Activated CD4-positive, alpha-beta memory T cell treated with anti-CD3 and anti-CD28 coated beads, Interleukin-2, amount 10 ng/mL, durations not matched to agents 7 days and 5 days (primary cell): ENCODE measurements at places on chromosomes 13 and 19.

- no peak for DNase-seq
These were observed 1.6 kb upstream of the CFAP97D2 start for GRCh38 chr13:114177245-114178010.

DNA sequence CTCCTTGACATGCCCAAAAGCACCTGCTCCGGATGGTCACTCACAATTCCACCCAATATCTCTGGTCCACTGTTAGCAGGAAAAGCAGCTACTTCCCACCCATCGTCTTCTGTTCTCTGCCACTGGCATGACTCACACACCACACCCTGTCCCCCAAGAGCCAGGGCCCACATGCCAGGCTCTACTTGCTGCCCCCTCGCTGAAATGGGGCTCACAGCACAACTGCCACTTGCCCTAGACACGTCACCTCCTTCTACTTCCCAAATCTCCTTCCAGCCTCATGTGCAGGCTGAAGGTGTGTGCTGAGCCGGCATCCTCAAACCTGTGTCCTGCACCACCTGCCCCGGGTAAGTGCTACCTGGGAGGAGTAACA, 65.0 kb downstream of the TBC1D4 start:
- no peak for DNase-seq

DNA sequence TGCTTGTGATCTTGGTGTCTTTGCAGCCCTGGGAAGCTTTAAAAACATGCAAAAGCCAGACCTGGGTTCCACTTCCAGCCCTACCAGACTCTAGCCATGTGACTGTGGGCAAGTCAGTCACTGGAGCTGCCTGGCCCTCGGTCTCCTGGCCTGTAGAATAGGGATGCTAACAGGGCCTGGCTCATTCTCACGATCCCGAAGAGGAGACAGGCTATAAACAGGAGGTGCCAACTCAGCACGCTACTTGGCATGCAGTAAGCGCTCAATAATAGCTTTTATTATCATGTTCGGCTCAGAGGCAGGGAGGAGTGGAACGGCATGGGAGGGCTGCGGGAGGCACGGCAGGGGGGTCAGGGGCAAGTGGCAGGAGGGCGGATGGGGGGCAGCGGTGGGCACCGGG, 1.7 kb downstream of the CTXN1 start:
- DNase-seq = no peak

GRCh38 chr19:2983351-2984214, 6.2 kb downstream of the TLE6 start:
- DNase-seq = no peak

DNA sequence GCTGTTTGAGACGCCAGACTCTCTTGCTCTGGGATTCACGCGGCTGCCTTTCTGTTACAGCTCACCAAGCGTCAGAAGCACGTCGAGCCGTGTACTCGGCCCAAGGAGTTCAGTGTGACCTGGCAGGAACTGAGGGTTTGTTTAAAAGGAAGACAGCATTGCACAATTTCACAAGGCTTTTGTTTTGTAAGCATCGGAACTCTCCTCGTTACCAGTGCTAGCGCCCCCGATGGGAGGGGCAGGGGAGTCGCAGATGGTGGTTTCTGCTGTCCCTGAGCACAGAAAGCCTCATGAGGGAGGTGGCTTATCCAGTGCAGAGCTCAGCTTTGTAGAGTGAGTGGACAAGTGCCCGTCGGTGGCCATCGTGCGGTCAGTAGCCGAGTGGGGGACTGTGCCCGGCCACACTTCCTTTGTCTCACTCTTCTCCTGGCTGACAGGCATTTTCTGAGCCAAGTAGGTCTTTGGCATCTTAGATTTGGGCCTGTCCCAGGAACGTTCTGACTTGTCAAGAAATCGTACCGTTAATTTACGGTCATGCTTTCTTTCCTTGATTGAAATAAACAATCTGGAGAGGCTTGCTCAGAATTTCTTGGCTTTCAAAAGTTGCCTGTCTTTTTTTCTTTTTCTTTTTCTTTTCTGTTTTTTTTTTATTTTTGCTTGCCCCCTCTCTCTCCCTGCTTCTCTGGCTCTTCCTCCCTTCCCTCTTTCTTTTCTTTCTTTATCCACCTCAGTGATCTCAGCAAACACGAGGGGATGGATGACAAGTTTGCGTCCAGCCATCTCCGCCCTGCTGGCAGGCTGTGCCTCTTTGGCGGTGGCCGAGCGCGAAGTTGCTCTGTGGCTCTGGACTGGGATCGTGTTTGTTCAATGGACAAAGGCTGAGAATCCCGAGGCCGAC, 7.7 kb downstream of the KDM4B start:
- DNase-seq = no peak

DNA sequence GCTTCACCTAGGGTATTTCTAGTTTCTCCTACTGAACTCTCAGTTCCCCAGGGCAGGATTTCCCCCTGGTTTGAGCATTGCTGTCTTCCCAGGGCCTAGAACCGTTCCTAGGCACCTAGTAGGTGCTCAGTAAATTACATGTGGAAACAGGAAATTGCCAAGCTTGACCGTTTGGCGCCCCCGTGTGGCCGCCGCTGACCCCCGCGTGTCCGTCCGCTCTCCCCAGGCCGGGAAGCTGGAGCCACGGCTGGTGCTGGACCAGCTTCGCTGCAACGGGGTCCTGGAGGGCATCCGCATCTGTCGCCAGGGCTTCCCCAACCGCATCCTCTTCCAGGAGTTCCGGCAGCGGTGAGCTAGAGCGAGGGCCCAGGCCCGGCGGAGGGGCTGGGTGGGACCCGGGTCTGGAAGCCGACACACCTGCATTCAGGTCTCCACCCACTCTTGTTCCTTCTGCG, 55.5 kb downstream of the MYH14 start:
- no peak for DNase-seq

GRCh38 chr19:2083174-2083854, 12.8 kb downstream of the MOB3A start:
- peak; percentile 83 for DNase-seq

DNA sequence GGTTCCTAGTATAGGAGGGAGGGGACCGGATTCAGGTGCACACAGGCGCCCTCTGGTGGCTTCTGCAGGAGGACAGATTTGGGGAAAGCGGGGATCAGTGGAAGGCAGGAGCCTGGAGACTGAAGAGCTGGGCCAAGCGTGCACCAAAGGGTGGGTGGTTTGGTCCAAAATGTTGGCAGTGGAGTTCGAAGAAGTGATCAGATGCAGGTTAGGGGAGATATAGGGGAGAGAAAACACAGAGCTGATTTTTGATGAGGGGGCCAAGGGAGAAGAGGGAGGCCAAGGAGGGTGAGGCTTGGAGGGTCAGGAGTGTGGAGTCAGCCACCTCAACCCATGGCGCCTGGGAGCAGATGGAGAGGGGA, 6.8 kb upstream of the CARM1 start:
- DNase-seq = peak; percentile 85

- no peak for DNase-seq
These were observed 243.4 kb upstream of the SPRY2 start for GRCh38 chr13:80584306-80584705.

GRCh38 chr13:74073274-74073673, 60.9 kb downstream of the KLF12 start:
- DNase-seq = no peak

GRCh38 chr19:54209811-54210494, 9.3 kb downstream of the RPS9 start:
- DNase-seq = no peak

GRCh38 chr19:40305403-40305802, 20.3 kb upstream of the AKT2 start:
- peak; percentile 83 for DNase-seq

DNA sequence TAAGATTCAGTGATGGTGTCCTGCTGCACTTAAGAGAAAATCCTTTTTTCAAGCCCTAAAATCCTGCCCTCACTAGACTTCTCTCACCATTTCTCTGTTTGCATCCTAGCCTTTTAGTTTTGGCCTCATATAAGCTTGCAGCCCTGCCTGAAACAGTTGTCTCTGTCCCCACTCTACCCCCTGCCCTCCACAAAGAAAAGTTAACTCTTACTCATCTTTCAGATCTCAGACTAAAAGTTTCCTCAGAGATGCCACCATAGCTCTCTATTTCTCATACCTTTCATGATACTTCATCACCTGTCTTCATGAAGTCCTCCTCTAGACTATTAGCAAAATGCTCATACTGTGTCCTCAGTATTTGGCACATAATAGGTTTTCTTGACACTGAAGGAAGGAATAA, 33.1 kb downstream of the ITM2B start:
- no peak for DNase-seq

DNA sequence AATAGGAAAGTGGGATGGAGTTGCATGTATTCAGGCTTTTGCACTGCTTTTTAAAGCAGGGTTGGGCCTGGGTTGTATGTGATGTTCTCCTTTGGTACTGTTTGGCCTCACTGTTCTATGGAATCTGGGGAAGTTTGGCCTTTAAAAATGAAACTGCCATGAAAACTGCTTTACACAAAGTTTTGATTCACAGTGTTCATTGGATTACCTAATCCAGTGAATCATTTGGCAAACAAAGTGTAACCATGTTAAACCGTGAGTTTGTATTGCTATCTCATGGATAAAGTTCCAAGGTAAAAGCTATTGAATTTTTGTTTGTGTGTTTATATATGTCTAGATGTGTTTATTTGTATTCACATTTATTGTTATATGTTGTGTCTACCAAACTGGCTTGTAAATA, 1658.6 kb downstream of the OLFM4 start:
- no peak for DNase-seq

DNA sequence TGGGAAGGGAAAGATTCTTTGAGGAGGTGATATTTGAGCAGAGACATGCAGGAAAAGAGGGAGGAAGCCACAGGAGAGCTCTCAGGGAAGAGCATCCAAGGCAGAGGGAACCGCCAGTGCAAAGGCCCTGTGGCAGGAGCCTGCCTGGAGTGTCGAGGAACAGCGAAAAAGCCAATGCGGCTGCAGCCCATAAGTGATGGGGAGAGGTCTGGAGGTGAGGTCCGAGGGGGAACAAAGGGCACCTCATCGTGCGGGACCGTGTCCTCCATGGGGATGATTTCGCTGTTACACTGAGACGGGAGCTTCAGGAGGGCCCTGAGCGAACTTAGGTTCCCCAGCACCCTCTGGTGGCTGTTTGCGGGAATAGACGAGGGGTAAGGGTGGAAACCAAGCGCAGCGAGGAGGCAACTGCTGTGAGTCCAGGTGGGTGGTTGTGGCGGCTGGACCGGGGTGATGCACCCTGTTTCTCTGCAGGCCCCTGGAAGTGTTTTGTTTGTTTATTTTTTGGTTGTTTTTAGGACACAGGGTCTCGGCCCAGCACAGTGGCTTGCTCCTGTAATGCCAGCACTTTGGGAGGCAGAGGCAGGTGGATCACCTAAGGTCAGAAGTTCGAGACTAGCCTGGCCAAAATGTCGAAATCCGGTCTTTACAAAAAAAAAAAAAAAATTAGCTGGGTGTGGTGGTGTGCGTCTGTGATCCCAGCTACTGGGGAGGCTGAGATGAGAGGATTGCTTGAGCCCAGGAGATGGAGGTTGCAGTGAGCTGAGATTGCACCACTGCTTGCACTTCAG, 5.9 kb upstream of the EHD2 start:
- DNase-seq = peak; percentile 82

GRCh38 chr19:407511-408440, 1.2 kb downstream of the C2CD4C start:
- no peak for DNase-seq

- DNase-seq = no peak
These were observed 79.6 kb upstream of the DOCK9 start for GRCh38 chr13:99057310-99057975.

DNA sequence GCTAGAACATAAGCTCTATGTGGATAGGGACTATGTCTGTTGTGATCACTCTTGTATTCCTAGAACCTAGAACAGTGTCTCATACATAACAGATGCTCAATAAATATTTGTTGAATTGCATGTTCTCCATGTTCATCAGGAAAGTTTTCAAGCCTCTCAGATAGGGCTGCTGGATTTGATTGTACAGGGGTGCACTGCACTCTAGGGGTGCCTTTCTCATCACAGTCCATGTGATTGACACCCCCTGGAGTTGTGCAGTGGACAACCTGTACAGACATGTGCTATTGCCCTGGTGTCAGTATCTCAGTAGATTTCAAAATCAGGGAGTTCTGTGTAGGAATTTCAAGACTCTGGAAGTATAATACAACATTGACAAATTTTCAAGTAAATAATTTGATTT, 58.9 kb downstream of the MBNL2 start:
- no peak for DNase-seq

DNA sequence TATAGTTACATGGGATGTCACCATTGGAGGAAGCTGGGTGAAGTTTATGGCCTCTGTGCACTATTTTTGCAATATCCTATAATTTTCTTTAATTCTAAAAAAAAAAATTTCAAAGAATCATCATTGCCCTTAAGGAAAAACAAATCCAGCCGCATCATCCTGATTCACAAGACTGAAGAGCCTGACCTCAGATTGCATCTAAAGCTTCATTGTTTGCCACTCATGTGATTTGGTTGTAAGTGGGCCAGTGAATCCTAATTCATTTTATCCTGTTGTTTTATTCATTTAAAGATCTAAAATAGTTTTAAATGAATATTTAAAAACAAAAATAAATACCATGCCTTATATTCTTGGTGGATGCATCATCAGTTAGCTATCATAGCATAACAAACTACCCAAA, 504.5 kb downstream of the TBC1D4 start:
- no peak for DNase-seq

DNA sequence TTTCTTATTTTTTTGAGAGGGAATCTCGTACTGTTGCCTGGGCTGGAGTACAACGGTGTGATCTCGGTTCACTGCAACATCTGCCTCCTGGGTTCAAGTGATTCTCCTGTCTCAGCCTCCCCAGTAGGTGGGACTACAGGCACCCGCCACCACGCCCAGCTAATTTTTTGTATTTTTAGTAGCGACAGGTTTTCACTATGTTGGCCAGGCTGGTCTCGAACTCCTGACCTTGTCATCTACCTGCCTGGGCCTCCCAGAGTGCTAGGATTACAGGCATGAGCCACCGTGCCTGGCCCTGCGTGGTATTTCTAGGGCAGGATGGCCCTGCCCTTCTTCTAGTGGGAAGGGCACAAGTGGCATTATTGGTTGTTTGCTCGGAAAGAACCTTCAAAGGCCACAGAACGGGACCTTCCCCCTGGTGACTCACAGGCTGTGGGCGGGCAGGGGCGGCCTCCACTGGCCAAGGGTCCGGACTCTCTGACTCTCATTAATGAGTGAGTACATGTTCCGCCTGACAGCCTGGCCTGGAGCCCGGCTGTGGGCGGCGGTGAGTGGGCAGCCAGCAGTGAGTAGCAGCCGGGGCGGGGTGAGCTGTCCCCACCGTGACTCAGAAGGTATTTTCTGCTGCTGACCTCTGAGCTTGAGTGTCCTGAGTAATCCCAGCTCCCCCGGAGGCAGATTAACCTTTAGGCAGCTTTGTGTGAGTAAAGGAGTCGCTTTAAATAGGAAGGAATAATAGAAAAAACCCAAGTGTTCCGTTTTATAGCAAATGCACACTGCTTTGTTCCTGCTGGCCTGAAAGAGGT, 5.1 kb downstream of the DOT1L start:
- peak; percentile 69 for DNase-seq
